HT-29 (cell line): ENCODE measurements at places on chromosomes 13 and 19. TPM values are rescaled to one million over a fixed set of nuclear protein-coding genes. Genes with fewer than 3 reads are reported as not detected.

GRCh38 chr19:12778905-12779161 lies 3.5 kb upstream of the HOOK2 start:
- no peak for DNase-seq

DNA sequence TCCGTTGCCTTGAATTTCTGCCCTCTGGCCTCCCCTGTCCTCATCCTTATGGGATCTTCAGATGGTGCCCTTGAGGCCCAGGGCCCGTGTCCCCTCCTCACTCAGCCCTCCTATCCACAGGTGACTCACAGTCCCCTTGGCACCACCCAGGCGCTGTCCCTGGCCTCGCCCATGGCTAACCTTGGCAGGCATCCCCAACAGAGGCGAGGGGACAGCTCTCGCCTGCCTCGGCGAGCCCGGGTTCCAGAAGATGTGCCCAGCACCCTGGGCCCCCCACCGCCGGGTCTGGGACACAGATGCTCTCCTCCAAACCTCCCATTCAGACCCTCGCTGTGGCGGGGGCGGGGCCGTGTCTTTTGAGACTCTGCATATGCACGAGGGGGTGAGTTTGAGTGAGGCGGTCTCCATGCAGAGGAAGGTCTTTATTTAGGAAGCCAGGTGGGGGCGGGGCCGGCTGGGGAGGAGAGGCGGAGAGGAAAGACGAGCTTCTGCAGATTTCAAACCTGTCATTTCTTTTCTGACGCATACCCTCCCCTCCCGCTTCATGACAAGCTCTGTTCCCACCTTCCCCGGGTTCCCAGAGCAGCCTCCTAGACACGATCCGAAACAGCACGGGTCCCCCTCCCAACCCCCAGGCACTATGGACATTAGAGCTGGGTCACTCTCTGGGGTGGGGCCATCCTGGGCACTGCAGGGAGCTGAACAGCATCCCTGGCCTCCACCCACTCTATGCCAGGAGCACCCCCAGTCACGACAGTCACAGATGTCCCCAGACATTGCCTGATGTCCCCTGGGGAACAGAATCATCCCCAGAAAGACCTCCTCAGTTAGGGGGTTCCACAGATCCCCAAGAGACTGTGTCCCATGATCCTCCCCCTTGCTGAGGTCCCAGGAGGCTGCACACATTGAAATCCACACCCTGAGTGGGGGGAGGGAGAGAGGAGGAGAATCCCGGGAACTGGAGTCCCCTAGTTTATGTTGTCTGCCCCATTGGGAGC lies 48.5 kb downstream of the GNG7 start:
- no peak for DNase-seq

- peak; percentile 25 for DNase-seq
Measured at GRCh38 chr19:2475018-2475701, 767 bp upstream of the GADD45B start.

DNA sequence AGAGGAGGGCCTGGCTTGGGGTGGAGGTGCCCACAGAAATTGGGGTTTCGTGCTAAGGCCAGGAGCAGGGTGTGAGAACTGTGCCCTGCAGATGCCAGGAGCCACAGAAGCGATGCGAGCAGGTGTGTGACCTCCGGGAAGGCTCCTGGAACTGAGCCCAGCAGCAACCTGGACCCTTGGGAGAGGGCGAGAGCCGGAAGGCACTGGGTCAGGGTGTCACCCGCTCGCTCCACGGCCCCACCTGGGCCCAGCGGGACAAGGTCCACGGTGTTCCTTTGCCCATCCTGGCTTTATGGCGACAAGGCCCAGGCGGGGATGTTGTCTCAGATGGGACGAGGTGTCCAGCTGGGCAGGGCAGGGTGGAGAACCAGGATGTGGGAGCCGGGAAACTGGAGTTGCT lies 4.2 kb downstream of the MISP start:
- DNase-seq = no peak

DNA sequence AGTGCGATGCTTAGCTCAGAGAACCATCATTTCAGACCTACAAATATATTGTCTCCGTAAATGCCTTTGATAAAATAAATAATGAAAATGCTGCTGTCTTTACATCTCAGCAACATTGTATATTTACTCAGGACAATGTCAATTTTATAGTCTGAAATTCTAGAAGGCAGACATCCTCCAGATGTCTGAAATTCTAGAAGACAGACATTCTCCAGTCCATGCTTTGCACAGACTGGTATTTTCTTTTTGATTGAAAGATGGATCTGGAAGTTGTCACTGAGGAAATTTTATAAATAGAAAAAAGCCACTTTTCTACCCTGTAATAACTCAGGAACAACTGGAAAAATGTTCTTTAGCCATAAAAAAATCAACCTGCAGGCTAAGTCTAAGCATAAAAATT lies 2293.3 kb downstream of the PCDH9 start:
- no peak for DNase-seq

DNA sequence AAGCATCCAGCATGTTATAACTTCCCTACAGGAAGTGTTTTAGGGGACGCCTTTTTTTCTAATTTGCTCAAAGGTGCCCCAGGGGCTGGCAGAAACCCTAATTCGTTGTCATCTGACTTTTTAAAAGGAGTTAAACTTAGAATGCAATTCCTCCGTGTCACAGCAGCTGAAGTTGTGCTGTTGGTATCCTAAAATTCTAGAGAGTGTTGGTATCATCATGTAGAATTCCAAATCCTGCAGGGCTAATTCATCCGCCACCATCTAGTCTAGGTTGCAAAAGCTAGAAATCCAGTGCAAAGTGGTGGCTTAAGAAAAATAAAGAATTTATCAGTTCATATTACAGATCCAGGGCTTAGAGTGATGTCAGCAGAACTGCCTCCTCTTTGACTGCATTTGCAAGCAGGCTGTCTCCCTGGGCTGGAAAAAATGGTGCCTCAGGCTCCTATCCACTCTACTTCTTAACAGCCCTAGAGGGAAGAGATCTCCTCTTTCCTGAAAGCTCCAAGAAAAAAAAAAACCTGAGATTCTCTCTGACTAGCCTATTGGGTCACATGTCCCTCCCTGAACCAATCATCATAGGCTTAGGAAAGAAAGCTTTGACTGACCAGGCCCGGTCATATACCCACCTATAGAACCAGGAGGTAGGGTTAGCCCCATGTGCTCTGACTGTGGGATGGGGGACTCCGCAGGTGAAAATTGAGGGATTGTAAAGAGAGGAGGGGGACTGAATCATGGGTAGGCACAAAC lies 73.0 kb downstream of the MAP4K1 start:
- DNase-seq = no peak

- no peak for DNase-seq
Measured at GRCh38 chr19:16949496-16950023, 60.8 kb downstream of the F2RL3 start.

GRCh38 chr19:55230329-55230728 lies 1.8 kb upstream of the TMEM86B start:
- no peak for DNase-seq

- DNase-seq = no peak
Measured at GRCh38 chr13:33514362-33514761, 228.8 kb upstream of the STARD13 start.

DNA sequence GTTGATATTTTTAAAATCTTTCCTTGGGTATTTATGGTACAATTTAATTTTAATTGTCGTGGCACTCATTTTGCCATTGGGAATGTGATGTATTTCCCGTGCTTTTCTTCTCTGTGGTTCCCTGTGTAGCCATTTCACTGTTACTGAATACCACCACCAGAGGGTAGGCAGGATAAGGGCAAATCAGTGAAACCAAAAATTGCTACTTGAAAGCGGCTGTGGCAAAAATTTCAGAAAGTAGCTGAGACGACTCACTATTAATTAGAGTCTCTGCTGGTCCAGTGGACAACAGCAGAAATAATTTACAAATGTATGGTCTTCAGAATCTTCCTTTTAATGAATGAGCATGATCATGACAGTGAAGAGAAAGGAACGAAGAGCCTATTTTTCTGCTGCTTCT lies 34.4 kb upstream of the MIR17HG start:
- DNase-seq = peak; percentile 36

GRCh38 chr19:33887891-33888290 lies 91.2 kb downstream of the KCTD15 start:
- no peak for DNase-seq

DNA sequence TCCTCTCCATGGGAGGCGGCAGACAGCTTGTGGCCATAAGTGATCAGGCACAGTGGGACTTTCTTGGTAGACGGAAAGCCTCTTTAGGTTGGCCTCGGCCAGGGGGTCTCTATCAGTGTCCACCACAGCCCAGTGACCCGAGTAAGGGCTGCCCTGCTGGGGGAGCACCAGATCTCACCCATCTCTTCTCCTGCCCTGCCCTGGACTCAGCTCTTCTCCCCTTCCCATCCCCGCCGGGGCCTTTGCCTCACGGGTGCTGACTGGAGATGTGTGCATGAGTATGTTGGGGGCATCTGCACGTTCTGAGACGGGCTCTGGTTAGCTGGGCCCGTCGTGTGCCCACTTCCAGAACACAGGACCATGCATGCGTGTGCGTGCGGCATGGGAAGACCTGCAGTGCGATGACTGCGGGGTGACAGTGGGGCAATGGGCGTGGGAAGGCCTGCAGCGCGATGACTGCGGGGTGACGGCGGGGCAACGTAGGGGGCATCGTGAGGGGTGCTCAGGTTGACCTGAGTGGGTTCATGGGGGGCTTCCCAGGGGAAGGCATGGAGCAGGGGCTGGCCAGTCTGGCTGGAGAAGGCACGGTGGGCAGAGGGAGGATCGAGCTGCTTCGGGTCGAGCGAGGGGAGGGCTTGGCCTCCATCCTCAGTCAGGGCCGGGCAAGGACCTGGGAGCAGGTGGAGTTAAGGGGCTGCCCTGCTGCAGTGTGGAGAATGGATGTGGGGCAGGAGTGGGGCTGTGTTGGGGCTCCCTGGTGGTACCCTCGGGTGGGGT lies 15.9 kb downstream of the EPN1 start:
- no peak for DNase-seq

- DNase-seq = peak; percentile 13
Measured at GRCh38 chr19:27972291-27973040, 1240.5 kb downstream of the UQCRFS1 start.

DNA sequence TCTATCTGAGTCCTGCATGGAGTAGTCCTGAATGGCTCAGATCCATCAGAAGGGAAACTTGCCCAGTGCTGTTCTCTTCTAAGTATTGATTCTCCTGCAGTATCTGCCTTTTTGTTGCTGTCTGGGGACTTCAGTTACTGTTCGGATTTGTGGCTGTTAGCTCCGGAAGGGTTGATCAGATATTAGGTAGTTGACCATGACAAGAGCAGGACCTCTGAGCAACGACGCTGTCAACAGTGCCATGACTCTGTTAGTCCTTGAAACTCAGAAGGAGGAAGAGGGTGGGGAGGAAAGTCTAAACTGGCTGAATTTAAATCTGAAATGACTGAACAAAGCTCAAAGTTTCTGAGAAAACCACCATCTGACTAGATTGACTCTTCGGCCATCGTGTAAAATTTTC lies 42.2 kb downstream of the CCNE1 start:
- no peak for DNase-seq

DNA sequence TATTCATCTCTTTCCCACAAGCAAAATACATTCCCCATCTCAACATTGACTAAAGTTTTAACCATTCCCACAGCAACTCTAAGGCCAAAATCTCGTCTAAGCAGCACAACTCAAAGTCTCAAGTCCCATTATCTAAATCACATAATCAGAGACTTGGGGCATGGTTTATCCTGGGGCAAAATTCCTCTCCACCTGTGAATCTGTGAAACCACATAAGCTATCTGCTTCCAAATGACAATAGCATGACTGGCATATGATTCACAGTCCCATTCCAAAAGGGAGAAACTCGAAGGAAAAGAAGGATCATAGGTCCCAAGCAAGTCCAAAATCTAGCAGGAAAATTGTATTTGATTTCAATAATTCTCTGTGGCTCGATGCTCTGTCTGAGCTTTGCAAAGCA lies 73.0 kb downstream of the ANKRD10 start:
- DNase-seq = no peak

Gene EMC10
- total RNA-seq = 324 and 336 TPM in 2 replicates

Gene PGLYRP1
- total RNA-seq = not detected in 2 replicates

Gene CACNA1A
- total RNA-seq = 0.10 and 0.70 TPM in 2 replicates

Gene TJP3
- 127 and 139 TPM in 2 replicates for total RNA-seq

Gene TLE2
- 0.08 and 1.1 TPM in 2 replicates for total RNA-seq

Gene PSG11
- total RNA-seq = not detected in 2 replicates

Gene STX10
- total RNA-seq = 86.0 and 102 TPM in 2 replicates

Gene GPC5
- not detected in 2 replicates for total RNA-seq

Gene EPN1
- total RNA-seq = 195 and 216 TPM in 2 replicates

Gene ADGRE3
- total RNA-seq = not detected in 2 replicates
